ENCODE measurements at places on chromosomes 6 and 20.

GRCh38 chr6:37804586-37804985 lies 14.9 kb upstream of the ZFAND3 start:
- H3K27me3 ChIP-seq = no peaks in the 10 kb centered on the region
- no peaks in the 10 kb centered on the region for H3K36me3 ChIP-seq
- H3K4me1 ChIP-seq = no peaks in the 10 kb centered on the region
- no peak overlapping the region for H3K27ac ChIP-seq

GRCh38 chr20:50646483-50646996 lies 44.8 kb downstream of the RIPOR3 start:
- H3K4me3 ChIP-seq = no peak overlapping the region
- no peaks in the 10 kb centered on the region for H3K4me1 ChIP-seq
- H3K36me3 ChIP-seq = no peaks in the 10 kb centered on the region
- H3K27me3 ChIP-seq = no peaks in the 10 kb centered on the region
- DNase-seq = no peak

DNA sequence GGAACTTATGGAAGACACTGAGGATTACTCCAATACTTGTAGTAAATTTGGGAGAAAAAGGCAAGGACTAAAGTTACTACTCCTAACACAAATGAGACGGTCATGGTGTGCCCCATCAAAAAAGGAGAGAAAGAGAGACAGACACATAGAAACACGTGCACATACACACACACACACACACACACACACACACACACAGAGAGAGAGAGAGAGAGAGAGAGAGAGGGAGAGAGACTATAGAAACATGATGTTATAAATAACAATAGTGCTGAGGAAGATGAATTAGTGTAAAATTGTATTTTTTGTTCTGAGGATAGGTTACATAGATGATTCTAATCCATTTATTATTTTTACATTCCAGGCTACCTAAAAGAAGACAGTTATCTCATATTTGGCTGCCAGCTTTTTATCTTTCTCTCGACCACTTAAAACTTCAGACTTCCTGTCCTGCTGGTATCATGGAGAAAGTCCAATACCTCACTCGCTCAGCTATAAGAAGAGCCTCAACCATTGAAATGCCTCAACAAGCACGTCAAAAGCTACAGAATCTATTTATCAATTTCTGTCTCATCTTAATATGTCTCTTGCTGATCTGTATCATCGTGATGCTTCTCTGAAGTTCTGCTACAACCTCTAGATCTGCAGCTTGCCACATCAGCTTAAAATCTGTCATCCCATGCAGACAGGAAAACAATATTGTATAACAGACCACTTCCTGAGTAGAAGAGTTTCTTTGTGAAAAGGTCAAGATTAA lies 10.5 kb downstream of the PLN start:
- H3K4me1 ChIP-seq = no peaks in the 10 kb centered on the region
- no peaks in the 10 kb centered on the region for H3K36me3 ChIP-seq
- no peak overlapping the region for H3K27ac ChIP-seq
- no peak for DNase-seq
- H3K27me3 ChIP-seq = no peaks in the 10 kb centered on the region

DNA sequence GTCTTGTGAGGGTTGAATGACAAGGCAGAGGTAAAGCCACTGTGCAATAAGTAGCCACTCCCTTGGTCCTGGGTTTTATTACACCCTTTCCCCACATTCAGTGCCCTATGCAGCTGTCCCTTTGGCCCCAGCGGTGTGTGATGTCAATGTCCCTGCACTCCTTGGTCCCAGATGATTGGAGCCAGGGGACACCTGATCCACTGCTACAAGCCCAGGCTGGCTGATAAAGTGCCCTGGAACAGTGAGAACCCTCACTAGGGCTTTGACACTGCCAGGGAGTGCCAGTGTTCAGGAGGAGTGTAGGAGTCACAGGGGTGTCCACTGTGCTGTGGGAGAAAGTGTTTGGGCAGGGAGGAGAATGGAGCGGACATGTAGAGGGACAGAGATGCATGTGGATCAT lies 30.4 kb downstream of the GABRR1 start:
- H3K27ac ChIP-seq = no peak overlapping the region
- H3K27me3 ChIP-seq = no peaks in the 10 kb centered on the region
- DNase-seq = no peak
- no peaks in the 10 kb centered on the region for H3K36me3 ChIP-seq
- H3K4me3 ChIP-seq = no peak overlapping the region

DNA sequence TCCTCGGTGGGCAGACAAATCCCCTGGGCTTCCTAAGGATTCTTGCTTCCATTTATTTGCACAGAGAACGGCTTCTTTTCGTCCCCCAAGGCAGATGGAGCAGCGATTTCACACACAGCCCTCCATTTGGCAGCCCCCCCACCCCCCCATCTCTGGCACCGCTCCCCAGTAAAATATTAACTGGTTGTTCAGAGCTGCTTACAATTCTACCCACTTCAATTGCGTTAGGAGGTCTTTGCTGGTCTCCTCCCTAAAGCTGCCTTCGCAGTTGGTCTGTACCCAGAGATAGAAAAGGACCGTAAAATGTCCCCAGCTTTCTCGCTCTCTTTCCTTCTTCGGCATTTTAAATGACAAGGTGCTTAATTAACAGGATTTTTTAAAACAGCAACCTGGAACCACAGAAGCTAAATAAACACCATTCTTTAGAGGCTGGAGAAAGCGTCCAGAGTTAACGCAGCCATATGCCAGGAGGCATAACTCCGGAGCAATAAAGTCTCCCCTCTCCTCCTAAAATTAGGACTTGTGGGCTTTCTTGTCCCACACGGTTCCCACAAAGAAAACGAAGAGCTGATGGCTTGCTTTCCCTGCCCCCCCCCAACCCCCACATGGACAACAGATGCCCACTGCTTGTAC lies 1.7 kb upstream of the ZMYND8 start:
- no peak for DNase-seq
- H3K4me3 ChIP-seq = peak overlapping the region; percentile 30
- H3K27ac ChIP-seq = peak overlapping the region; percentile 94
- H3K4me1 ChIP-seq = peaks cover 81% of the 10 kb centered on the region
- H3K27me3 ChIP-seq = no peaks in the 10 kb centered on the region
- no peaks in the 10 kb centered on the region for H3K36me3 ChIP-seq

All from pancreas (tissue), 10 donors.